T-helper 2 cell (primary cell): ENCODE measurements at places on chromosomes 5 and 9.

DNA sequence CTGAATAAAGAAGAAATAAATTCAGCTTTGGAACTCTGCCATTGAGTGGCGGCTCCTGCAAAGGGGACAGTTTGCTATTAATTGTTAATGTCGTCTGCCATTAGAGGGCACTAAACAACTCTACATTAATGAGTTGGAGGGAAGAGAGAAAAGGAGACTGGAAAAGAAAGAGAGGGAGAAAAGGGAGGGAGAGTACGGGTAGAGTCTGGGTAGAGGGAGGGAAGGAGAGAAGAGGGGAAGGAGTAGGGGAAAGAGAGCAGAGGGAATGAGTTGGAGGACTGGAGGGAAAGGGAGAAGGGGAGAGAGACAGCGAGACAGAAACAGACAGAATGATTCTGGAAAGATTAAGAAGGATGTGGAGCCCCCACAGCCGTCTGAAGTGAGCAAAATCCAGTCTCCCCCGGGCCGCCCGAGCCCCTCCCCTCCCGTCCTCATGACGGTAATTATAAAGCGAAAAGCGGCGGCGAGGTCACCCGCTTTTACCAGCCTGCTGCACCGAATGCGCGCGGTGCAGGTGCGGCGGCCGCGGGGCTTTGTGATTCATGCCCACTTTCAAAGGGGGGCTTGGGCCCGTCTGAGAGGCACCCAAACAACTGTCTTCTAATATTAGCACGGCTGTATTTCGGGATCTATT is 1.9 kb upstream of the FST start:
- DNase-seq = no peak

- peak; percentile 27 for DNase-seq
Observed at GRCh38 chr5:96875791-96876291, 459 bp upstream of the ERAP2 start.

DNA sequence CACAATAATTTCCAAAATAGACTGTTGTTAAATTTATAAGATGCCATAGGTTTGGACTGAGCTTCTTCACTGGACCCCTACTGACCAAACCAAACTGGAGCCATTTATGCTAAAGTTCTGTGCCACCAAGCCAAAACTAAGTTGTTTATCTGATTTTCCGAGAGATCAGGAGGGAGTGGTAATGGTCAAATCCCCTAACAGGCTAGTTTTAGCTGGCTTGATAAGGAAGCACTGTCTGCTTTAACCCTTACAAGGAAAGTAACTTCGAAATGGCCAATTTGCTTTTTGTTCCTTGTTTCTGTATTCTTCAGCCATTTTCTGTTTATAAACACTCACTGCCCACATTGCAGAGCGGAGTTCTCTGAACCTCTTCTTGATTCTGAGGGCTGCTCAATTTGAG is 246.8 kb upstream of the TUT7 start:
- no peak for DNase-seq

DNA sequence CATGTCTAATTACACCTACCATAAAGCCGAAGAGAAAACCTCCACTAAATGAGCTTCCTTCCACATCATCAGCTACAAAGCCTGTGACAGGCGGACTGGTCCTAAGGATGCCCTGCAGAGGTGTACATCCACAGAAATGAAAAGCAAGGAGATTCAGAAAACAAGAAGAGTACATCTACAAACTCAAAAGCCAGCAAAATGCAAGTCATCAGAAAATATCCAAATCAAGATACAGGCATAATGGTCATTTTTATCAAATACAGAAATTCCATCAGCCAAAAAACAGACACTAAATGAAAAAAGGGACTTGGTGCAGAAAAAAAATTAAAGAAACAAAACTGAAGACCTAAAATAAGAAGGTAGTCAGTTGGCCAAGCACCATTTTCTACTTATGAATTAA is 79.7 kb downstream of the FRMD3 start:
- no peak for DNase-seq

DNA sequence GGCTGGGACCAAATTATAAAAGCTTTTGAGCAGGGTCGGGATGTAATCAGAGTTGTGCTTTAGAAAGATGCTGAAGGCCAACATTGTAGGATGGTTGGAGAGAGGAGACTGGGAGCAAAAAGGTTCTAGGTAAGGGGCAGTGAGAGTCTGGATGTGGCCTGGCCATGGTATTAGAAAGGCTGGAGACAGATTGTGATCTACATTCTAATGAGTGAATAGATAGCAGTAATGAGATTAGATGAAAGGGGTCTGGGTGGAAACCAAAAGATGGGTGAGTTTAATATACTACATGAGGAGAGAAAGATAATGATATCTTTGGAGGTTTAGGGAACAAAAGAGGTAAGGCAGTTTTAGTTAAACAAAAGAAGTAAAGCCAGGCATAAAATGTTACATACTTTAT is 88.8 kb upstream of the SH3GL2 start:
- no peak for DNase-seq

DNA sequence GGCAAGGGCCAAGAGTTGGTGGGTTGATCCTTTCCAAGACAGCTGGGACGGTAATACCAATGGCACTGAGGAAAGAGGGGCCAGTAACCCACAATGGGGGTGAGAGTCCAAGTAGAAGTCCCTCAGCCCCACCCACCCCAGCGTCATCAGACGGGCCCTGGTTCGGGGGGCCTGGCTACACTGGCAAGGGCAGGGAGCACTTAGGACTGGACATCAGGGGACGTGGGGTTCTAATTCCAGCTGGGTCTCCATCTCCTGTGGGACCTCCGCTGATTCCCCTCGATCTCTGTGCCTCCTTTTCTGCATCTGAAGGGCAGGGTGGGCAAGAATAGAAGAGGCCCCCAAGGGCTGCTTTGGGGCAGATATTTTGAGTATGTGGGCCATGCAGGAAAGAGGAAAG is 53.5 kb upstream of the FCN1 start:
- DNase-seq = no peak

DNA sequence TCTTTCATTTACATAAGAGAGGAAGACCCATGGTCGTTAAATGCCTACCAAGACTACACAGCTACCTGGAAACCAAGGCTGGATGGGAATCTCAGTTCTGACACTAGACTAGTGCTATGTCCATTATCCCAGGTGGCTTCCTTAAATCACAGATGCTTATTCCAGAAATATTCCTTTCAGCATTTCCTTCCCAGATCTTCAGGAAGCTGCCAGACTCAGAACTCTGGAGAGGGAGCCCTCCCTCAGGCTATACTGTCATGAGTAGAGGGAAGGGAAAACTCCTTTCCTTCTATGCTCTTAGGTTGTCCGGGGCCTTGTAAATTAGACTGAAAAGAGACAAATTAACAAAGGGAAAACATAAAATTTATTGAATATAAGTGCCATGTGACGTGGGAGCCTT is 20.8 kb downstream of the FREM1 start:
- no peak for DNase-seq

DNA sequence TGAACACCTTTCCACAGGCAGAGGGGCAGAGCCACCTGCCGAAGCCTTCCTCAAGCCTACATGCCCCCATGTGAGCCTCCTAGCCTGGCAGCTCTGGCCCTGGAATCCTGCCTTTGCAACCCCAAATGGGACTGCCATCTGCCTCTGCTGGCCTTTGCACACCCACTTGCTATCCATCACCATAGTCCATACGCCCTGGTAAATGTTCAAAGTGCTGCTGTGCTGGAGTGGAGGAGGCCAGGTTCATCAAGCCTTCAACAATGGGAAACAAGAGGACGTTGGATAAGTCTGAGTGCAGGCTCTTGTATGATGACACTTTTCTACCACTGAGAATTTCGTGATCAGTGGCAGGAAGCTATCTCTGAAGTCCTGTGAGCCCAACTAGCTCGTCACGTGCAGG is 159.8 kb downstream of the MED10 start:
- DNase-seq = no peak

DNA sequence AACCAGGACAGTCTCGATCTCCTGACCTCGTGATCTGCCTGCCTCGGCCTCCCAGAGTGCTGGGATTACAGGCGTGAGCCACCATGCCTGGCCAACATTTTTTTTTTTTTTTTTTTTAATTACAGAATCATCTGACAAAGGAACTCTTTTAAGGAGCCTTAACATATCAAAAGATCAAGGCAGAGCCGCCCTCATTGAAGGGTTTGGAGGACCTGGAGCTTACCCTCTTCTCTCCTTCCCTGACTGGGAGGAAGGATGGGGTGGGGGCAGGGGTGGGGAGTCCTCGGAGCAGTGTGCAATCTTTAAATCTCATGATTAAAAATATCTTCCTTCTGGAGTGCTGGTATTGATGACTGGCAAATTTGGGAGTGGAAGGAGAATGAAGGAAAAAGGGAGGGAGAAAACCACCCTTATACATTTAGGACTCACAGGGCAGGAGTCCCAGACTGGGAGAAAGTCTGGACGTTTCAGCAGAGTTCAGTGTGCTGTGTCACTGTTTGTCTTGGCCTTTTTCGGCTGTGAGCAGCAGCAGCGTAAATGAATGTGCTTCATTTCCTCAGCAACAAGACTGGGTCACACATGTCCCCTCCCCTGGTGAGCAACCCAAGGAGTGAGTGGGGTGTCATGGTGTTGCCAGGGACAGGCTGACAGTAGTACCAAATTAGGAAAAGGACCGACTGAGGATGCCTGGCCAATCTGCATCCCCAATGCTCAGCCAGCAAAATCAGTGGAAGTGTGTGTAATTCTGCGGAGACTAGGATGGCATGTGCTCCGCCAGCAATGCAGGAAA is 115.3 kb upstream of the BNC2 start:
- DNase-seq = no peak

DNA sequence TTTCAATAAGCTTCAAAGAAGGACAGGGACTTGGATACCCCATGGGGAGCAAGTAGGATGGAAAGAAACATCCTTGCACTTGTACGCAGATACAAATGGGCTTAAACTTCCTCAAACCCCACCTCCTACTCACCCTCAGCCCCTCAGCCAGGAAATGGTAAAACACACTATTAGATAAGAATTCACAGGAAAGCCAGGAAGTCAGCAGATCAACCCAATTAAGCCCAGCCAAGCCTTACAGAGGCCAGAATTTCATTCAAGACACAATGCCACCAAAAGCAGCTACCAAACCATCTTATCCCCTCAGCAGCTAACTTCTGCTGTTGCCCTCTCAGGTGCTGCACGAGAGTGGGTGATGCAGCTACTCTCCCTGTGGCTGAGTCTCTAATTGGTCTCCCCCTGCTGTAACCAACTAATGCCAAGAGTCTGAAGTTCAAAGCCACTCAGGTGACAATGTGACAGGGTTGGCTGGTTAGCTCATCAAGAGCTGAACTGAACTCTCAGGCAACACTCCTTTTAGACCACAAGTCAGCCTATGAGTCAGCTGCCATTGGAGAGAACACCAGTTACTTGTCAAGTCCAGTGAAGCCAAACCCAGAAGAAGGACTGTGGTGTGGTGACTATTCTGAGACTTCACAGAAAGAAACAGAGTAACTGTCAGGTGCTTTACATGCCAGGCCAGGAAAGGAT is 201.9 kb downstream of the ZNF608 start:
- DNase-seq = peak; percentile 5

- DNase-seq = no peak
Observed at GRCh38 chr9:17580119-17580518, 1.3 kb downstream of the SH3GL2 start.

GRCh38 chr9:21680590-21680989 is 121.8 kb upstream of the MTAP start:
- no peak for DNase-seq

DNA sequence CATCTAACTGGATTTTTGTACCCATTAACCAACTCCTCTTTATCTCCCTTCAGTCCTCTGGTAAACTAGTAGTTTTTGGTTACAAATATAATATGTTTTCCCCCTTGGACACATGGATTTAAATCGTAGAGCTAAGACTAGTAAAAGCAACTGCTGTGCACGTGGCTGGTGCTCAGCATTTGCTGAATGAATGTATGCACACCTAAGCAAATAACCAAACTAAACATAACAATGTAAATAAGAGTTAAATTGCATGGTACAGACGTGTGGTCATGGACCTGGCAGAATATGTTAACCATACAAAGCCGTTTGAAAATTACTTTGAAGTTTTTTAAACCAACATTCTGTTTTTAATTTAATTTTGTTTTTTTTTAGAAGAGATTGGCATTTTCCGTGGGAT is 65.2 kb upstream of the FYB1 start:
- DNase-seq = no peak

GRCh38 chr9:68551191-68551590 is 10.5 kb upstream of the TMEM252 start:
- no peak for DNase-seq

DNA sequence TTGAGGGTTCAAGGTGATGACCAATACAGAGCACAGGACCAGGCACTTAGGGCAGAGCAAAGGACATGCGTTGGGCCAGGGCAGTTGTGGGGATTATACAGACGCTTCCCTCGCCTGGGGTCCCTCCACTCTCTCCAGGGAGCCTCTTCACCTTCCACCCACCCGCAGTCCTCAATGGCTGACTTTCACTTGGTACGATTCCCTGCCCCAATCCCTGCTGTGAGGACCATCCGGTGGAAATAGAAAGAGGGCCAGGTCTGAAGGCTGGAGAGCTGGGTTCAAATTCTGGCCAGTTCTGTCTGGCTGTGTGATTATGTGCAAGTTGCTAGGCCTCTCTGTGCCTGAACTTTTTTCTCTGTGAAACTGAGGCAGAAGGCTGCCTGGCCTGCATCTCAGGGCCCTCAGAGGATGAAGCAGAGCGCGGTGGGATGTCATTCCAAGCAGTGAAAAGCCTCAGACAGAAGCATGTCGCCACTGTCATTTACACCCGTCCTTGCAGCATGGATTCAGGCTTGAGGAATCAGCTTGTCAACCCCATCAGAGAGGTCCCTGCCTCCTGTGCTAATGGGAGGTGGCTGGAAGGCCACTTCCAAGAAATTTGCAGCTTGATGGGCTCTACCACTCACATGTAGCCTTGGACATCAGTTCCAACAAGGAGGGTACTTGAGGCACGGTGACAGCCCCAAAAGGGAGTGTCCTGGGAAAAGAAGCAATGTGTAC is 206.6 kb upstream of the IER5L start:
- no peak for DNase-seq

GRCh38 chr5:59744531-59744992 is 149.0 kb downstream of the PDE4D start:
- no peak for DNase-seq

DNA sequence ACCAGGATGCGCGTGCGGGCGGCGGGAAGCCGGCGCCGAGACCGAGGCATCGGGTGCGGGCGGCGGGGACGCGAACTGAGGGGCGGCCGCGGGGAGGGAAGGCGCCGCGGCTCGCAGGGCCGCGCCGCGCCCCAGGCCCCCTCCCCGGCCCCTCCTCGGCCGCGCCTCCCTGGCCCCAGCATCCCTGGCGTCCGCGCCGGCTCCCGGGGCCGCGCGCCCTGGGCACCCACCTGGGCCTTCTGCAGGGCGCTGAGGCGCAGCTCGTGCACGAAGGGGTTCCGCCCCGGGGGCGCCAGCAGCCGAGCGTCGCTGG is 324 bp downstream of the LPCAT1 start:
- DNase-seq = no peak

DNA sequence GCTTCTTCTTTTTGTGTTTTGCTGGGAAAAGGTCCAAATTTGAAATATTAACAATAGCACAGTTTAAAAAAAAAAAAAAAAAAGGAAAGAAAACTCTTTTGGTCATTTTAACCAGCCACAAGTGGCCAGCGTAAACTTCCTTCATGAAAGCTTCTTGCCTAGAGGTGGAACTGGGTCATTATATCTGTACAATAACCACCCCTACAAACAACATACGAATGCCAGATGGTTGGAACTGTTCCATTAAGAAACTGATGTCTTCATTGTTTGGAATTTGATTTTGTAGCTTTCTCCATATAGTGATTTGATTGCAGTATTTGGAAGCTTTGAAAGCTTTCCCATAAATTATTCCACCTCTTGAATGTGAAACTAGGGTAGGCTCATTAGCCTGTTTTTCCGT is 18.3 kb upstream of the LPAR1 start:
- no peak for DNase-seq
